ENCODE measurements at places on chromosomes 2 and 18. TPM values are rescaled to one million over a fixed set of nuclear protein-coding genes. Genes with fewer than 3 reads are reported as not detected.

- no peak for DNase-seq
These were observed 450.7 kb downstream of the TNS1 start for GRCh38 chr2:217552081-217552480.

SLC40A1 gene
- total RNA-seq, result 135 TPM

ALPP gene
- 6.0 TPM for total RNA-seq

DNA sequence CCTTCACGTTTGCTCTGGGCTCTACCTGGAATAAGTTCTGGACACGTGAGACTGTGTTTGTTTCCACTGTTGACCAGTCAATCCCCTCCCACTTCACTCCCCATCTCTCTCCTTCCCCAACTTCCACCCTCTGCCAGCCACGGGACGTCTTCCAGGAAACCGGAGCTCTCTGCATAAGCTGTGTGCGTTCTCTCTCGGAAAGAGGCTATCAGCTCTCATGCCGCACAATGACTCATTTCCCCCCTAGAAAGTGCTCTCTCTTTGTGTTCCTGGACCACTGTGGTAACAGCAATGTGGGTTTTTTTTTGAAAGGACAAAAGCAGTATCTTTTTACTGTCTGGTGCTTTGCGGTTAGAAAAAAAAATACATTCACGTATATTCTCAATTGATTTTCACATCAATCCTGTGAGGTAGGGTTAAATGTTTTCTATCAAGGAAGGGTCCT, 10.2 kb downstream of the PROKR1 start:
- no peak for DNase-seq

DNA sequence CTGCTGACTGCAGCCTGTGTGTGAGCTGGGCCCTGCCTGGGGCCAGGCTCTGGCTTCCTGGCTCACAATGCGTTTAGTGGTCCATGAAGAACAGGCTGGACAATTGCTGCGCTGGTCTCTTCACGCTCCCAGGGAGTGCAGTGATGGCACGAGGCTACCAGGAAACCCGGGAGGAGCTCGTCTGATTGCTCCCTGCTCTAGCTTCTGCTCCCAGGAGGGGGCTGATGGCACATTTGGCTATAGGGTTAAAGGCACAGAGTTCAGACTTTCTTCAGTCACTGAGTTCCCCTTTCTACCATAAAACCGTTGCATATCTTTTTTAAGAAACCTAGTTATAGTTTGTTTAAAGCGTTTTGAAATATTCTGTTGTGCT, 60.1 kb downstream of the KCNF1 start:
- DNase-seq, result no peak

- DNase-seq, result peak; percentile 86
These were observed 69.6 kb downstream of the POLR1A start for GRCh38 chr2:86035883-86036668.

CRACDL gene
- 17.8 TPM for total RNA-seq

GRCh38 chr2:150917961-150918713, 343.5 kb downstream of the RBM43 start:
- no peak for DNase-seq

DNA sequence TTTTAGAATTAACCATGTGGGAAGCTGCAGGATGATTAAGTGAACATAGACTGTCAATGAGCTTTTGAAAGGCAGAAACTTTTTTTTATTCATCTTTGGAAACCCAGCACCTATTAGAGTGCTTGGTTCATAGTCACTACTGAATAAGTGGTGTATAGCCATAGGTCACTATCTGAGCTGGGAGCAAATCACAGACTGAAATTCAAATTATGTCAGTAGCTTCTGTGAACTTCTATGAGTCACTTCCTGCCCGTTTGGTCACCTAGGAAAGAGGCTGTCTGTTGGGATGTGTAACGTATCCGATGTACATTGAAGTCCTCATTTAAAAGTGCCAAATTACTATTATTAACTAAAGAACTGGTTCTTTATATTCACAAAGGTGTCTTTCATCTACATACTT, 20.5 kb upstream of the SLC40A1 start:
- no peak for DNase-seq

DNA sequence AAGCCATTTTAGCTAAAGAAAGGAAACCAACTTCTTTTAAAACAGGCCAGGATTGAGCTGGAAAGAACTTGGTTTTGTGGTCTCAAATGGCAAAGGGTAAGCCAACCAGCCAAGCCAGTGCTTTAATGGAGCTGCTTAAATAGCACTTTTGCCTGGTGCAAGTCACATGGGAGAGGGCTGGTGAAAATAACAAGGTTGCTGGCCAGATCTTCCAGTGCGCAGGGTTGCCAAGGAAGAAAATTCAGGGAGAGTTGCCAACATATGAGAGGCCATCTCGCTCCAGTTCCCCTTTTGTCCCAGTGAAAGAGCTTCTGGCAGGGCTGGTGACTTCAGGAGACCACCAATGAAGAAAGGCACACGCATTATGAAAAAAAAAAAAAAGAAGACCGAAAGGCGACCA, 57.3 kb downstream of the IRS1 start:
- no peak for DNase-seq

GRCh38 chr18:27599202-27599829, 414.2 kb upstream of the CHST9 start:
- no peak for DNase-seq

- peak; percentile 59 for DNase-seq
These were observed 562 bp downstream of the CENPA start for GRCh38 chr2:26786207-26787028.

DSG1 gene
- total RNA-seq, result not detected

DNA sequence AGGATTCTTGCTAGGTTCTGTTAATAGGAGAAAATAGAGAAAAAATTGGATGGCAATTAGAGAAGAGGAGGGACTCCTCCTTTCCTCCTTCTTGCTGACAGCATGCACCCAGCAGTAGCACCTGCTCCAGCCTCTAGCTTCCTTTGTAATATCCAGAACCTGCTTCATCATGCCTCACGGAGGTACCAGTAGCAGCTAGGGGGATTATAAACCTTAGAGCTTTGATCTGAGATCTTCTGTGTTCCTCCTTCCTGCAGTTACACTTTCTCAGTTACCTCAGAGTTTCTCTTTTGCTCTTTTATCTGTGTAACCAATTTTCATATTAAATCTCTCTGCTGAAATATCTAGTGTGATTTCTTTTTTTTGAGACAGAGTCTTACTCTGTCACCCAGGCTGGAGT, 16.6 kb downstream of the DPP4 start:
- no peak for DNase-seq

- no peak for DNase-seq
These were observed 154.6 kb upstream of the ZSWIM2 start for GRCh38 chr2:187003611-187004010.

DNA sequence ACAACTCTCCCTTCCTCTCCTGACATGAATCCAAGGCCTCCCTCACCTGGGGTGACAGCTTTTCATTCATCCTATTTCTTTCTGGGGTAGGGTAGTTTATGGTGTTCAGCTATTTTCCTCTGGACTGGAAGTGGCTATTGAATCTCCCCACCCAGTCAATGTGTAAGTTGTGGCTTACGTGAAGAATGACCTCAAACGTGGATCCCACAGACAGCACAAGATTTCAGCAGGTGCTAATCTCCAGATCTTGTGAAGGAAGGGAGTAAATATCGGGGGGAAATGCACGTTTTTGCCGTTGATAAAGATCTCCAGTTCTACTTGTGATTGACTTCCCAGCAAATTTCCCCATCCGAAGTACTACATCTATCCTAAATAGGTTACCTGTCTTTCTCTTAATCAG, 71.4 kb upstream of the THOC1 start:
- no peak for DNase-seq

DNA sequence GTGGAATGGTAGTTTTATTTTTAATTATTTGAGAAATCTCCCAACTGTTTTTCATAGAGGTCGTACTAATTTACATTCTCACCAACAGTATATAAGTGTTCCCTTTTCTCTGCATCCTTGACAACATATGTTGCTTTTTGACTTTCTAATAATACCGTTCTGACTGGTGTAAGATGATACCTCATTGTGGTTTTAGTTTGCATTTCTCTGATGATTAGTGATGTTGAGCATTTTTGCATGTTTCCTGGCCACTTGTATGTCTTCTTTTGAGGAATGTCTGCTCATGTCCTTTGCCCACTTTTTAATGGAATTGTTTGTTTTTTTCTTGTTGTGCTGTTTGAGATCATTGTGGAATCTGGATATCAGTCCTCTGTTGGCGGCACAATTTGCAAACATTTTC, 242.5 kb downstream of the ZNF521 start:
- no peak for DNase-seq

GRCh38 chr2:239445771-239446524, 45.1 kb upstream of the HDAC4 start:
- DNase-seq, result no peak

GRCh38 chr2:54867457-54867856, 144.0 kb downstream of the EML6 start:
- DNase-seq, result no peak

NCKAP1 gene
- 96.8 TPM for total RNA-seq

- DNase-seq, result no peak
These were observed 45.0 kb downstream of the PMS1 start for GRCh38 chr2:189829102-189829833.

SLC16A14 gene
- 2.2 TPM for total RNA-seq

DNA sequence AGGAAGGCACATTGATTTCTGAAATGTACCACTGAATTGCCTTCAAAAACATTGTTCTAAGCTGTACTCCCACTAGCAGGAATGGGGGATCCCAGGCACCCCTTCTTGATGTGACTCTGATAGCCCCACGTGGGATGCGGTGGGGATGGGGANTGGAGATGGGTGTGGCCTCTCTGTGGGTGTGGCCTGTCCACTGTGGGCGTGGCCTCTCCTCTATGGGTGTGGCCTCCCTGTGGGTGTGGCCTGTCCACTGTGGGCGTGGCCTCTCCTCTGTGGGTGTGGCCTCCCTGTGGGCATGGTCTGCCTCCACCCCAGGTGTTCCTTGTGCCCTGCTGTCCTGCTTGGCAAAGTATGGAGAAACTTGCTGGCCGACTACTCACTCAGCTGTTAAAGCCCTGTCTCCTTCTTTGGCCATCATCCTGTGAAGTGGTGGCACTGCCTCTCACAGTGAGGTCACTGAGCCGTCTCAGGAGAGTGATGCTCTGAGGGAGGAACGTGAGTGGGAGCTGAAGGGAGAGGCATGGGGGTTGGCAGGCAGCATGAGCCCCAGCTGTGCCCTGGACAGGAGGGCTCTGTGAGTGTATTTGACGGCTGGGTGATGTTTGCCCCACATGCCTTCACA, 6.7 kb upstream of the PARD6G start:
- no peak for DNase-seq

FAP gene
- total RNA-seq, result 3.4 TPM

GRCh38 chr18:52588931-52589330, 248.9 kb downstream of the DCC start:
- no peak for DNase-seq

GRCh38 chr2:205712508-205712907, 30.2 kb downstream of the NRP2 start:
- DNase-seq, result no peak

C2orf66 gene
- total RNA-seq, result 0.21 TPM

- DNase-seq, result no peak
These were observed 298.2 kb upstream of the ZC3H15 start for GRCh38 chr2:186187854-186188253.

DNA sequence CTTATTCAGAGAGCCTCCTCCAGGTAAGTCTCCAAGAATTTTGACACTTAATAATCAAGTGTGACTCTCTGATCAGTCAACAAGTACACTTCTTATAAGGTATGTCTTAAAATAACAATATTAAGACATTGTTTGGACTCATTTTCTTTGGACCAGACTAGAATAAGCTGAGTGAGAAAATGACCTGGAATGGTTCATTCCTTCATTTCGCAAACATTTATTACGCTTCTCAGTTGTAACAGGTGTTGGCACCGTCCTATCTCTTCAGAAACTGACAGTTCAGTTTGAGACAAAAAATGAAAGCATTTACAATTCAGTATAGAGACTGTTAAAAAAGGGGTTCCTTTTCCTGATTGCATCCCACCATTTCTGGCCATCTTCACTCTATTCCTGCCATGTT, 46.6 kb downstream of the TSPYL6 start:
- no peak for DNase-seq

- DNase-seq, result no peak
These were observed 475.0 kb downstream of the RNF144A start for GRCh38 chr2:7392076-7392787.

ST6GAL2 gene
- 0.92 TPM for total RNA-seq

DNA sequence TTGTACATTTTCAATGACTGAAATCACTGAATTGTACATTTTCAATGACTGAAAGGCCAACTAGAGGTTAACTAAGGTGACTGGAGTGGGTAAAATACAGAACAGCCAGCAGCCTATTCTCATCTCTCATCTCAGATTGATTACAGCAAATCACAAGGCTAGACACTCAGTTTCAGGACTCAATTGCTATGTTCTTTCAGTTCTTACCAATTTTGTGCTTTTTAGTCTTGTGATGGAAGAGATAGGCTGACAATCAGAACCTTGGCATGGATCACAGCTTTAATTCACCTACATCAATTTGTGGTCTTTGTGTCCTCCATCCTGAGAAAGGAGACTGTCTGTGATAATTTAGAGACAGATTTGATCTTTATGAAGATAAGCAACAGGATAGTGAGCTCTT, 124.7 kb downstream of the GULP1 start:
- no peak for DNase-seq

- DNase-seq, result no peak
These were observed 66.5 kb upstream of the TLK1 start for GRCh38 chr2:171227066-171227782.

GRCh38 chr18:22211657-22212056, 42.3 kb downstream of the GATA6 start:
- DNase-seq, result no peak

DNA sequence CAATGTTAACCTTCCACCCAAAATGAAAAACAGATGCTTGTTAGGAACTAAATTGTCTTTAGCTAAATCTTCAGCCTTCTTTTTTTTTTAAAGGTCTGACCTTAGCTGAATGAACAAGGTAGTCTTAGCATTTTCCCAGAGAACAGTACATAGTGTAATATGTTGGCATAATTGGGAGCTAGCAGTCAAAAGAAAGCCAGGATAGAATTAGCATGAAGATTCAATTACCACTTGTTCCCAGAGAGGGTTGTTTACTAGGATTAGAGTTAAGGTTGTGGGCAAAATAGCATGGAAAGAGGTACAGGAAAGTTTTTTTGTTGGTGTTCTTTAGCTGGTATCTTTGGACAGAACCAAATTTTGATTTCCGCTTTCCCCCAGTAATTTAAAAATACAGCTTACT, 6.9 kb downstream of the CDH20 start:
- DNase-seq, result no peak

GRCh38 chr2:9380702-9381628, 42.4 kb downstream of the ITGB1BP1 start:
- DNase-seq, result no peak

- DNase-seq, result no peak
These were observed 56.9 kb downstream of the RDH14 start for GRCh38 chr2:18503376-18504228.

BAZ2B gene
- total RNA-seq, result 97.4 TPM

GRCh38 chr2:148650881-148651280, 6.3 kb downstream of the EPC2 start:
- DNase-seq, result no peak

GPR35 gene
- 4.7 TPM for total RNA-seq

DNA sequence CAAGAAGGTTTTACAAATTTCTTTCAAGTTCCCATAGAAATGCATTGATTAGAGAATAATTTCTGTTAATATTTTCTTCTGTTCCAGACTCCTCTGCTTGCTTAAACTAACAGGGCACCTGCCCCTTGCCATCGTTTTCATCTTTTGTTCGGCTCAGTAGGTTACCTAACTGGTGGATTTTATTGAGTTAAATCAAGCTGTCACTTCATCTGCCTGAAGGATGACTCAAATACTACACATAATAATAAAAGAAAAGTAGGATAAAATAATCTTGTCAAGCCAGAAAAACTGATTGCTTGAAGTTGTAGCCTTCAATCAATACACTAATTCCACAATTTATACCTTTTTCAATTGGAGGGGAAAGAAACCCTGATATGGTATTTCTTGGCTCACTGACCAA, 234.0 kb downstream of the NR4A2 start:
- no peak for DNase-seq

GRHL1 gene
- total RNA-seq, result 6.5 TPM

Measured in lower lobe of right lung (tissue), 2 donors.